SJSA1 (cell line): ENCODE measurements at places on chromosomes 7 and 10.

- H3K36me3 ChIP-seq, result no peaks in the 10 kb centered on the region
- H3K4me3 ChIP-seq, result no peak overlapping the region
- DNase-seq, result no peak
- H3K27me3 ChIP-seq, result no peaks in the 10 kb centered on the region
- H3K27ac ChIP-seq, result no peak overlapping the region
Observed at GRCh38 chr10:18880530-18880929, 168.1 kb upstream of the MALRD1 start.

- no peak overlapping the region for H3K27ac ChIP-seq
- H3K36me3 ChIP-seq, result no peaks in the 10 kb centered on the region
- H3K4me1 ChIP-seq, result 0 out of 2 replicates have a peak, but pooled peaks cover 7% of the 10 kb centered on the region
- DNase-seq, result no peak
- H3K27me3 ChIP-seq, result no peaks in the 10 kb centered on the region
Observed at GRCh38 chr10:60446851-60447250, 57.2 kb upstream of the ANK3 start.

- peaks cover 22% of the 10 kb centered on the region for H3K27me3 ChIP-seq
- peak overlapping the region; percentile 71 for H3K4me3 ChIP-seq
- no peak overlapping the region; the same call in 1 of the 2 replicates for H3K27ac ChIP-seq
- H3K36me3 ChIP-seq, result peaks cover 6% of the 10 kb centered on the region
- peaks cover 8% of the 10 kb centered on the region for H3K4me1 ChIP-seq
Observed at GRCh38 chr10:13587391-13587790, 626 bp downstream of the PRPF18 start.

DNA sequence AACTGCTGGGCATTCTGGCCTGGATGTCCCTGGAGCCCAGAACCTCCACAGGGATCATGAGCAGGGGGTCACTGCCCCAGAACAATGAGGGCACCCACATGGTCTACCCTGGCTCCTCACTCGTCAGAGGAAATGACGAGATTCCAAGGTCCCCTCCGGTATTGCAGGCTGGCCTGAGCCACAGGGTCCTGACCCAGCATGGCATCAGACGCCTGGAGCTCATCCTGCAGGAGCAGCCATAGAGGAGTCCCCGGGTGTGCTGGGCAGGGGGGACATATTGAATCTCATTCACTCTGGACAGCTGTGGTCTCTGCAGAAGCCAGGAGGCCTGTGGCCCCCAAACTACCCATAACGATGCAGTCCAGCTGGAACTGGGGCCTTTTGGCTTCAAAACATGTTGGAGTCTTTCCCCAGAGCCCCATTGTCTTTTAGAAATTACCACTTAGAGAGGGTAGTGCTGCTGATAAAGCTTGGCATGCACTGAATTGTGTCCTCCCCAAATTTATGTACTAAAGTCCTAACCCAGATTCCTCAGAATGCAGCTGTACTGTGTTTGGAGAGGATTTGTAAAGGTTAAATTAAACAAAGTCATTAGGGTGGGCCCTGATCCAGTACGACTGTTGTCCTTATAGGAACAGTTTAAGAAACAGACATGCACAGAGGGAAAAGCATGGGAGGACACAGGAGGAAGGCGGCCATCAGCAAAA lies 27.7 kb downstream of the ANXA8 start:
- DNase-seq, result peak; percentile 9
- H3K36me3 ChIP-seq, result no peaks in the 10 kb centered on the region
- no peak overlapping the region for H3K27ac ChIP-seq

DNA sequence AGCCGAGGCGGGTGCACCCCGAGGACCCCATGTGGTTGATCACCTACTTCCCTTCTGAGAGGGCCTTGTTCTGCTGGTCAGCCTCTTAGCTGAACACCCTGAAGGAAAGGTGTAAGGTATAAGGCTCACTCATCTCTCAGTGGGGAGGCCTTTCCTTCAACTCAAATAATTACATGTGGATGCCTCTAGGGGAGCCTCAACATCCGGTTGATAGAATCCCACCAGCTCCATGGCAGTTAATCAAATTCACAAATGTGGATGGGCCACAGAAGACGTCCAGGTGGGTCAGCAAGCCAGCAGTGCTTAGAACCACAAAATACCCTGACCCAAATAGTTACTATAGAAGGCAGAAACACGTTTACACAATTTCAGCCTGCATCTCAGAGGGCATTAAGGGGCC lies 37.7 kb upstream of the ZNF32 start:
- H3K36me3 ChIP-seq, result no peaks in the 10 kb centered on the region
- no peak overlapping the region for H3K4me3 ChIP-seq
- DNase-seq, result no peak
- H3K27ac ChIP-seq, result no peak overlapping the region
- H3K4me1 ChIP-seq, result peaks cover 8% of the 10 kb centered on the region
- no peaks in the 10 kb centered on the region for H3K27me3 ChIP-seq
